Right ventricle myocardium inferior (tissue), 1 donor: ENCODE measurements at places on chromosomes 12 and 14.
A peak's percentile ranks its signal among the peaks of the same experiment; 100 is the strongest.

GRCh38 chr14:37573356-37573755 lies 21.7 kb downstream of the FOXA1 start:
- no peak for DNase-seq

DNA sequence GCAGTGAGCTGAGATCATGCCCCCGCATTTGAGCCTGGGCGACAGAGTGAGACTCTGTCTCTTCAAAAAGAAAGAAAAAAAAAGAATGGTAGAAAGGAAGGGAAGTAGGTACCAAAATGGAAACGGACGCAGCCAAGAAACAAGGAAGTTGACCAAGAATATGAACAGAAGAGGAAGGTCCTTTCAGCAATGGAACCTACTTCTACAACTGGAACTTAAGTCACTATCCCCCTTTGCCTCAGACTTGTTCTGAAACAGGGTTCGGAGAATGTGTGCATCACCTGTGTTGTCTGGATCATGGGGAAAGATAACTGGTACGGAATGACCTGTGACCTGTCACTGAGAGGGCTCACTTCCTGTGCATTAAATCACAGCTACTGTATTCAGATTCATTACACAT lies 43.9 kb upstream of the RNASE1 start:
- DNase-seq, result no peak

DNA sequence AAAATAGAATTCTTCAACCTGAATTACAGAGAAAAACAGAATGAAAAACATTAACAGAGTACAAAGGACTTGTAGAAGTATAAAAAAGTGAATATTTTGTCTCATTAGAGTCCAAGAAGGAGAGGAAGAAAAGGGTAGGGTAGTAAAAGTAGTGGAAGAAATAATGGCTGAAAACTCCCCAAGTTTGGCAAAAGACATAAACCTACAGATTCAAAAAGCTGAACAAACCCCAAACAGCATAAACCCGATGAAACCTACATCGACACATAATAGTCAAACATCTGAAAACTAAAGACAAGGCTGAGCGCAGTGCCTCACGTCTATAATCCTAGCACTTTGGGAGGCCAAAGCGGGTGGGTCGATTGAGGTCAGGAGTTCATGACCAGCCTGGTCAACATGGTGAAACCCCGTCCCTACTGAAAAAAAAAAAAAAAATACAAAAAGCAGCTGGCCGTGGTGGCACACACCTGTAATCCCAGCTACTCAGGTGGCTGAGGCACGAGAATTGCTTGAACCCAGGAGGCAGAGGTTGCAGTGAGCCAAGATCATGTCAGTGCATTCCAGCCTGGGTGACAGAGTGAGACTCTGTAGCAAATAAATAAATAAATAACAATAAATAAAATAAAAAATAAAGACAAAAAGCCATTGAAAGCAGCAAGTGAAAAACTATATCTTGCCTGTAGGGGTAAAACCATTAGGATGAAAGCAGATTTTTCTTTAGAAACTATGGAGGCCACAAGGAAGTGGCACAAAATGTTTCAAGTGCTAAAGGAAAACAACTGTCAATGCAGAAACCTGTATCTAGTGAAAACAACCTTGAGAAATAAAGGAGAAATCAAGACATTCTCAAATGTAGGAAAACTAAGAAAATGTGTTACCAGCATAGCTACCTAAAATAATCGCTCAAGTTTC lies 11.4 kb downstream of the TIMM9 start:
- DNase-seq, result no peak

DNA sequence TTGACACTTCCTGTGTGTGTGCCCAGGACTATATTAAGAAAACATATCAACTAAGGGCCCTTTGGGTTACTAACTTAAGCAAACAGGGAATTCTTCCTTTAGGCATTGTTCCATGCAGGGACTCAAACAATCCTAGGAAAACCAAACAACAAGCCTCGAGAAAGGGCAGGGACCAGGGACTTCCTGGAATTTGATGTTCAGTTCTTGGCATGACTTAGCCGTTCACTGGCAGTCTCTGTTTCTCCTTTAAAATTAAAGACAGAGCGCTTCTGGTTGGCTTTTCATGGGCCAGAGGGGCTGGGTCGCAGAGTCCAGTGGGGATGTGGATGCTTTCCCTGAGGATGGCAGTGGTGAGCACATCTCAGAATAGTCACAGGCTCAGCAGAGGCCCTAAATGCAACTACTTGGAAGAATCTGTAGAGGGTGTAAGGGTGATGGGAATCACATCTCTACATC lies 35.2 kb downstream of the RNFT2 start:
- no peak for DNase-seq

GRCh38 chr12:123992118-123992825 lies 19.3 kb downstream of the ZNF664 start:
- DNase-seq, result no peak

DNA sequence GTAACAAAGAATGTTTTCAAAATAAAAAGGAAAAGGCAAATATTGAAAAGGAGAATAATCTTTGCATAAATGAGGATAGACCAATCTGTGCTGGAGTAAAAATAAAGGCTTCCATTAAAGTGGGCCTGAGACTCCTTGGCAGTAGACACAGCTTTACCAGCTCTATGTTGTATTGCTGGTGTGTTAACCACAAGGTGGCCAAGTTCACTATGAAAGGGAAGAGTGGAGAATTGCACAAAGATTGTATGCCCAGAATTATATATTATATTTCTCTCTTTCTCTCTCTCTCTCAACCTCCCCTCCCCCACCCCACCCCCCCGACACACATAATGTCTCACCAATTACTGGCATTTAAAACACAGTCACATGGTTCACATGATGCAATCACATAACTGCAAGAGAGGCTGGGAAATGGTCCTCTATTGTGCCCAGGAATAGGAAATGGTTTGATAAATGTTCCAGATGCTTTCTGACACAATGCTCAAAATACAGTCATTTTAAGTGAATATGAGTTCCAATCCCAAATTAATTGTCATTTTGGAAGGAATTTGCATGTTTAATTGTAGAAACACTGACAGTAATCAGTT lies 222.6 kb upstream of the SYT1 start:
- DNase-seq, result no peak

GRCh38 chr14:71720978-71721624 lies 211.1 kb upstream of the RGS6 start:
- DNase-seq, result no peak

GRCh38 chr12:47833591-47834012 lies 13.9 kb upstream of the HDAC7 start:
- no peak for DNase-seq

GRCh38 chr12:110846615-110847566 lies at the start of gene CCDC63:
CCDC63 (plus strand) TSS chr12:110846987; CDS start chr12:110852955, 5,968 bp downstream.
- DNase-seq, result peak; percentile 77

DNA sequence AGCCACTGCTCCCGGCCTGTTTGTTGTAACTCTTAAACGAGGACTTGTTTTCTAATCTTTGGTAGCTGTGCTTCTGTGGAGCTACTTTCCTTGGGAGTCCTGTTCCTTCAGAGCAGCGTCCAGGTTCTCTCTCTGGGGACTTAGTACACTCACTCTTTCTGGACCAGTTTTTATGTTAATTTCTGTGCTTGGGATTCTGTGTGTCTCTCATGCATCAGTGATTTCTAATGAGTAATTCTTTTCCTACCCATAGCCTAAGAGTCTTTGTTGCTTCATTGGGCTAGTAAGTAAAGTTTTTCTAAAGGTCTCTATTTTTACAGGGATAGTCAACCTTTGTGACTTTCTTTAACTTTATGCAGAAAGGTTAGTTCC lies 289.3 kb downstream of the FBXL14 start:
- no peak for DNase-seq

GRCh38 chr14:40347675-40348074 lies 915.4 kb upstream of the FBXO33 start:
- no peak for DNase-seq

DNA sequence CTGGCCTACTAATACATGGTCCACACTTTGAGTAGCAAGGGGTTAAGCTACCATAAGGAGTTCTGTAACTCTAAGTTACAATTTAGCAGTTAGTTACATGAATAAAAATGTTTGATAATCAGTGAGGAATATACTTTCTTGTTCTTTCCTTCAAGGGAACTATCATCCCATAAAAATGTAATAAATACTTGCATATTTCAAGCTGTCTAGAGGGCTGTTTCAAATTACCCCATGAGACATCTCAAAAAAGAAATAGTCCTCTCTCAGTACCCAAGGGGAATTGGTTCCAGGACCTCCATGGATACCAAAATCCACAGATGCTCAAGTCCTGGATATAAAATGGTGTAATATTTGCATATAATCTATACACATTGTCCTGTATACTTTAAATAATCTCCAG lies 48.7 kb upstream of the GNG2 start:
- DNase-seq, result no peak

GRCh38 chr12:50786498-50787231 lies 22.8 kb downstream of the ATF1 start:
- DNase-seq, result no peak

GRCh38 chr12:124390442-124391097 lies 95.7 kb downstream of the RFLNA start:
- peak; percentile 89 for DNase-seq

DNA sequence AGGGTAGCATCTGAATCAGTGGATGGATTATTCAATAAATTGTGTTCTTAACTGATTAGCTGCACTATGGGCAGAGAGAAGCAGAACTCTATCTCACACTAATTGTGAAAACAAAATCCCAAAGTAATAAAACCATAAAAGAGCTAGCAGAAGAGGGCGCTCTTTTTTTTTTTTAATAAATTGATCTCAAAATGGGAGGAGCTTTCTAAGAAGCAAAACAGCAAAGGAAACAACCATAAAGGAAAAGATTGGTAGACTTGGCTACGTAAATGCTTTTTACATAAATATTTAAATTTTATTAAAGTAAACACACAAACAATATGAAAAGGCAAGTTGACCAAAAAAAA lies 1.5 kb upstream of the TM7SF3 start:
- no peak for DNase-seq

DNA sequence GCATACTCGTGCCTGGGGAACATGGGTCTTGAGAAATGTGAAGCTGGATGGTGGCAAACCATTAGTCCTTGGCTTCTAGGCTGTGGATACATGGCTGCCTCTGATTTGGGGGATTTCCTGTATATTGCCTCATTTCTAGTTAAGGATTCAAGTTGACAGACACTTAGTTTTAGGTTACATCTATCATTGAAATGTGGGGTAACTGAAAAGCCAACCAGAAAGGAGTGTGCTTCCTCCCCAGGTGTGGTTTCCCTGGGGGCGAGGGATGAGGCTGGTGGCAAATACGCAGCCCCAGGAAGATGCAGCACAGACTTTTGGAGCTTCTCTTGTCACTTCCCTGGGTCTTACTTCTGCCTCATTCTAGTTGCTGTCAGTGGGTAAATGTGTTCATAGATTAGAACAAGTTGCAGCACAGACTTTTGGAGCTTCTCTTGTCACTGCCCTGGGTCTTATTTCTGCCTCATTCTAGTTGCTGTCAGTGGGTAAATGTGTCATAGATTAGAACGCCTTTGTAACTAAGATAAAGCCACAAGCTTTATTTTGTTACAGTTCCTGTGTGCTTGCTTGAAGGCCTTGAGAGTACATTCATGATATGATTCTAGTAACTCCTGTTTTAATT lies 85.1 kb downstream of the BORCS5 start:
- no peak for DNase-seq

GRCh38 chr12:6539314-6539682 lies 5.0 kb downstream of the GAPDH start:
- DNase-seq, result no peak

DNA sequence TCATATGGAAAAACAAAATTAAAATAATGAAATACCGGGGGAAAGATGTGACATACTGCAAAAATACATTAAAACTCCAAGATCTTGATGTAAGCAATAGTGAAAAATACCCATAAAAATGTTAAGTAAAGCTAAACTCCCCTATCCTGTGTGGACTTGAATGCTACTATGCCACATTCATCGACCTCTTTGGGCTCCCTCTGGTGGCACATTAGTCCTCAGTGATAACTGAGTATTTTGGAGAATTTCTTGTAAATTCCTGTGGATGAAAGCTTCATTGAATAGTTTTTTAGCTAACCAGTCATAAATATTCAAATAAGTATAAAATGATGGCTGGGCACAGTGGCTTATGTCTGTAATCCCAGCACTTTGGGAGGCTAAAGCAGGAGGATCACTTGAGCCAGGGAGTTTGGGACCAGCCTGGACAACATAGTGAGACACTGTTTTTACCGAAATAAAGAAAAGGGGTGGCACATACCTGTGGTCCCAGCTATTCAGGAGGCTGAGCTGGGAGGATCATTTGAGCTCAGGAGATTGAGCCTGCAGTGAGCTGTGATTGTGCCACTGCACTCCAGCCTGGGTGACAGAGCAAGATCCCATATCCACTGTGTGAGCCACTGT lies 42.4 kb upstream of the SGPP1 start:
- no peak for DNase-seq

GRCh38 chr14:66065188-66065587 lies 421.0 kb upstream of the CCDC196 start:
- no peak for DNase-seq

DNA sequence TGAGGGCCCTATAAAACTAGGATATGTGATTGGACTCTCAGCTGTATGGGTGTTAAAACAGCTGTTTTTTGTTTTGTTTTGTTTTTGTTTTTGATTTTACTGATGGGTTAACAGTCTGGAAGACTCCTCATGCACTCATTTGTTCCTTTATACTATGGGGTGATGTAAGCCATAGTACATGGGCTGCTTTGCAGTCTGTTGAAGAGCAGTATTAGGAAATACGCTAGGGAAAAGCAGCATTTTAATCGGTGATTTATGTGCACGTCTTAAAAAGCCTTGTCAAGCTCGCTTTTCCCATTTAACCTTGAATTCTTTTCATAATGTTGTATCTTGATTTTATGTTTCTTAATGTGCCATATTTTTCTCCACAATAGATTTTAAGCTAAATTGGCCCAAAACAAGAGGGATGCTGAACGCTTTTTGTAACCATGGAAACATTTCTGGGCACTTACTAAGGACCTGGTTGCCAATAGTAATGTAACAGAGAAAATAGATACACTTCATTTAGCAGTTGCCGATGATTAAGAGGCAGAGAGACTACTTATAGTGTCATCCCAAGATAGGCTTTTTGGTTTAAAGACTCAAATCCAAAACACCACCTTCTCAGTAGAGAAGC lies 244.0 kb downstream of the SNAPC1 start:
- DNase-seq, result no peak

GRCh38 chr14:33675415-33676130 lies 275.3 kb downstream of the EGLN3 start:
- no peak for DNase-seq

DNA sequence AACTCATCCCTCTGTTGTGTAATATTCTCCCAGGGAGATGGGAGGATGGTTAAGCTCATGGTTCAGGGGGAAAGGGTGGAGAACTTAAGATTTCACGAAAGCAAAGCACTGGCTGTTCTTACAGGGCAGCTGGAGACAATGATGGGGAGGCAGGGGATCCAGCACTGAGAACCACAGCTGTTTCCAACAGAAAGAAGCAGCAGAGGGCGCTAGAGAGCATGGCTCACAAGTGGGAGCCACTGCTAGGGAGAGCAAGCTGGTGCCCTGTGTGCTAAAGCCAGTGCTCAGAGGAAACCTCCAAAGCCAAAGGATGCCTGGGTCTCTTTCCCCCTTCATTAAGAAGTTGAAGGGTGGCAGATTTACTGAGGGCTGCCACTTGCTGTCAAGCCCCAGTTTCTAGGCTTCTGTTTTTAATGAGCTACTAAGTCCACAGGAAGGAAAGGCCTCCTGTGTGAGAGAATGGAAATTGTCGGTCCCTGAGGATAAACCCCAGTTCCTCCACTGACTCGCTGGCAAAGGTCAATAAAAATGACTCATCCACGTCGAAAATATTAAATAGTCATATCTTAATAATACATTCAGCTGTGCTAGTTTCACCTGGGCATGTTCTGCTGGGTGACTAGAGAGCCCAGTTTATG lies 199.7 kb downstream of the ANO2 start:
- peak; percentile 66 for DNase-seq
